ENCODE measurements at places on chromosomes 4 and X. TPM values are rescaled to one million over a fixed set of nuclear protein-coding genes. Genes with fewer than 3 reads are reported as not detected.

GRCh38 chr4:11910812-11911211 is 482.1 kb upstream of the HS3ST1 start:
- no peak overlapping the region for H3K4me3 ChIP-seq
- no peaks in the 10 kb centered on the region for H3K27me3 ChIP-seq
- no peak overlapping the region for H3K27ac ChIP-seq
- no peaks in the 10 kb centered on the region for H3K4me1 ChIP-seq

DNA sequence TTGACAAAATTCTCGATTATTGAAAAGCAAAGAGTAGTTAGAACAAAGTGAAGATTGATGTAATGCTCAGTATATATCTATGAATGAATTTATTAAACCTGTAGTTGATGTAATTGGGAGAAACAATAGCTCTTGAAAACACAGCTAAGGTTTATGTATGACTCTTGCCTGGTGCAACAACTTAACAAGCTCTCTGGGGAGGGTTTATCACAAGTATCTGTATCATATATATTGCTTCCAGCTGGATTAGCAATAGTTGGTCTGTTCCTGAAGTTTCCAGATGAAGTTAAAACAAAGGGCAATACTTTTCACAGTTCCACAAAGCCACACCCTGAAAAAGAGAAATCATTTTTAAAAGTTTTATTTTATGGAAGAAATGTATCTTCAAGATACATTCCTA is 91.4 kb downstream of the ARSJ start:
- no peaks in the 10 kb centered on the region for H3K4me1 ChIP-seq
- no peak overlapping the region for H3K4me3 ChIP-seq
- no peaks in the 10 kb centered on the region for H3K27me3 ChIP-seq
- no peak for DNase-seq

The CSAG1 gene
- not detected for total RNA-seq

DNA sequence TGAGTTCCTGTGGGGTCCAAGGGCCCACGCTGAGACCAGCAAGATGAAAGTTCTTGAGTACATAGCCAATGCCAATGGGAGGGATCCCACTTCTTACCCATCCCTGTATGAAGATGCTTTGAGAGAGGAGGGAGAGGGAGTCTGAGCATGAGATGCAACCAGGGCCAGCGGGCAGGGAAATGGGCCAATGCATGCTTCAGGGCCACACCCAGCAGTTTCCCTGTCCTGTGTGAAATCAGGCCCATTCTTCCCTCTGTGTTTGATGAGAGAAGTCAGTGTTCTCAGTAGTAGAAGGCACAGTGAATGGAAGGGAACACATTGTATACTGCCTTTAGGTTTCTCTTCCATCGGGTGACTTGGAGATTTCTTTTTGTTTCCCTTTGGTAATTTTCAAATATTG is 4.8 kb downstream of the MAGEA11 start:
- no peak overlapping the region for H3K4me3 ChIP-seq
- no peaks in the 10 kb centered on the region for H3K27me3 ChIP-seq
- H3K4me1 ChIP-seq, result no peaks in the 10 kb centered on the region
- H3K27ac ChIP-seq, result no peak overlapping the region
- no peak for DNase-seq

The PCYT1B gene
- 7.8 TPM for total RNA-seq

The HAND2 gene
- total RNA-seq, result 23.6 TPM

The TCEAL3 gene
- 13.8 TPM for total RNA-seq

GRCh38 chr4:105414316-105414715 is 59.5 kb downstream of the PPA2 start:
- no peak overlapping the region for H3K27ac ChIP-seq
- H3K27me3 ChIP-seq, result no peaks in the 10 kb centered on the region
- H3K4me3 ChIP-seq, result no peak overlapping the region
- no peak for DNase-seq
- no peaks in the 10 kb centered on the region for H3K4me1 ChIP-seq

The MAGEA11 gene
- not detected for total RNA-seq

Measured in uterus (tissue), 4 donors.